ELR (cell line): ENCODE measurements at places on chromosomes 1 and 21.

- DNase-seq = no peak
Measured at GRCh38 chr1:228809621-228810394, 74.5 kb downstream of the RHOU start.

DNA sequence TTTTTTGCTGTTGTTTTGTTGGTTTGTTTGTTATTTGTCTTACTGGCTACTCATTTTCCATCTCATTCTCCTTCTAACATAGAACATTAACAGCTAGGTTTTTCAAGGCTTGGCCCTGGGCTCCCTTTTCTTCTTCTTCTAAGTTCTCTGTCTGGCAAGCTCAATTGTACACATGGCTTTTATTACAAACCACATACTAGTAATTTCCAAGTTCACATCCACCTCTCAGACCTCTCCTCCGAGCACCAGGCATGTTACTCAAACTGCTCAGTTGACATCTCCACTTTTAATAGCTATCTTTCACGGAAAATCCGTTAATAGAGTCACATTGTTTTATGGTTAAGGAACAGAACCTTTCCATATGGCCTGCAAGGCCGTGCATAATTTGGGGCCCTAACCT is 736.9 kb upstream of the ADAMTS5 start:
- DNase-seq = no peak

GRCh38 chr1:236997882-236998281 is 6.4 kb downstream of the MT1HL1 start:
- DNase-seq = no peak

DNA sequence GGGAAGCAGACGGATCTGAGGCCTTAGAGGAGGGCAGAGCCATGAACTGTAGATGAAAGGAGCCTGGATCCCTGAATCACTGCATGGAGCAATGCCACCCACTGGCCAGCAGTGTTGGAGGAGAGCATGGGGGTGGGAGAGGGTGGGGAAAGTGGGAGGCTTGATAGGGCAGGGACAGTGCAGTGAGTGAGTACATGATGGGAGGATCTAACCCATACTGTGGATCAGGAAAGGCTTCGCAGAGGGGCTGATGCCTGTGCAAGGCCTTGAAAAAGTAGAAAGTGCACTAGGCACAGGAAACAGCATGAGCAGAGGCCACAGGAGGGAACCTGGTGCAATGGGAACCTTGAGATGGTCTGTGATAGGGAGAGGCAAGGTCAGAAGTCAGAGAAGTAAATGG is 391.9 kb downstream of the PTPRU start:
- DNase-seq = no peak

DNA sequence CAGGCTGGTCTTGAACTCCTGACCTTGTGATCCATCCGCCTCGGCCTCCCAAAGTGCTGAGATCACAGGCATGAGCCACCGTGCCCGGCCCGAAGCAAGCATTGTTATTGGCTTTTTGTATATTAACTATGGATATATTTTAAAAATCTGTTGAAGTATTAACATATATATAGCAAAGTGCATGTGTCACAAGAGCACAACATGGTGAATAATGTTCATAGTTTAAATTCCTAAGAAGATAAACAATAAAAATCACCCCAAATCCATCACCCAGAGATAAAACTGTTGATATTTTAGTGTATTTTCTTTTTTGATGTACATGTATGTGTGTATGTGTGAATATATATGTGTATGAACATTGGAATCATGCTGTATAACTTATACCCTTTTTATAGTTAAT is 9.1 kb upstream of the FOXE3 start:
- DNase-seq = peak; percentile 46

DNA sequence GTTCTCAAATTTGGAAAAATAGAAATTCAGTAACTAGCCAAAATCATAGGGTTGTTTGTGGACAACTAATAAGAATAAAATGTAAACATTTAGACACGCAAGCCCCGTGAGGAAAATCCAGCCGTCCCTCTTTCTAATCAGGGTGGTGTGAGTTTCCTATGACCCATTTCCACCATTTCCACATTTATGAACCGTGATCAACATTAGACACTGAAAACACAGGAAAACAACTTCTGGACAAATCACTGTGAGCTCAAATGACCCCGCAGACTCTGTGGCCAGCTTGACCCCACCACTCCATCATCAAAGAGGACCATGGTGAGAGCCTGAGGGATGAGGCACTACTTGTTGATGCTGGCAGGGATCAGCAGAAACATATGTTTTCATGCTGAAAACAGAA is 101.0 kb downstream of the SIM2 start:
- DNase-seq = no peak

DNA sequence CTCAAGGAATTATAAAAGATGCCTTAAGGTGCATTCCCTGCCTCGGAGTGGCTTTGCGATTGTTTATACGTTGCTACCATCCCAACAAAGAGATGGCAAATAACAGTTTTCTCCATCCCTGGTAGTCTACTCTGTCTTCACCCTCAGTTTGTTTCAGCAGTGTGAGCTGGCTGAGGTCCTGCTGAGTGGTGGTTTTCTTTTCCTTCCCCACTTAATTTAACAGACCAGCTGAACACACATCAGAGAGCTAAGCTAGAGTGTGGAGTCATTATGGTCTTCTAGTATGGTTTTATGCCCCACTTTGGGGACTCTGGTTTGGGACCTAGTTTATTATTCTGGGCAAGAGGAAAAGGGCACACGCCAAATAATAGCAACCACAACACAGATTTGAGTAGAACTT is 2.2 kb downstream of the PIGV start:
- DNase-seq = no peak

DNA sequence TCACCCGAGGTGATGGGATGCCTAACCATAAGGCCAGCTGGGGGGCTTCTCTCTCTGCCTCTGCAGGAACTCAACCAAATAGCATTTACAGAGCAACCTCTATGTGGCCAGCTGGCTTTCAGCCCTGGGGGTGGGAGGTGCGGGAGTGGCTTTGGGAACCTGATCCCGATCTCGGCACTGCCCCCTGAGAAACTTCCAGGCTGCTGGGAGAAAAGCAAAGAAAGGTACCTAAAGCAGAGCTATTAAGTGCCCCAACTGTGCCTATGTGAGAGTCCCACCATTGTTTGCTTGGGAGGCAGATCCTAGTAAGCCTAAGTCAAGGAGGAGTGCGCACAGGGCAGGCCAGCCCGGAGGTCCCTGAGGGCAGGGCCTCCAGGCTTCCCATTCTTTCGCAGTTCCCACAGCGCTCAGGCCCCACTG is 7.0 kb downstream of the KRTCAP2 start:
- no peak for DNase-seq

GRCh38 chr1:38534473-38534823 is 325.1 kb downstream of the RRAGC start:
- DNase-seq = no peak

GRCh38 chr1:27574871-27575831 is 28.8 kb downstream of the AHDC1 start:
- peak; percentile 83 for DNase-seq

DNA sequence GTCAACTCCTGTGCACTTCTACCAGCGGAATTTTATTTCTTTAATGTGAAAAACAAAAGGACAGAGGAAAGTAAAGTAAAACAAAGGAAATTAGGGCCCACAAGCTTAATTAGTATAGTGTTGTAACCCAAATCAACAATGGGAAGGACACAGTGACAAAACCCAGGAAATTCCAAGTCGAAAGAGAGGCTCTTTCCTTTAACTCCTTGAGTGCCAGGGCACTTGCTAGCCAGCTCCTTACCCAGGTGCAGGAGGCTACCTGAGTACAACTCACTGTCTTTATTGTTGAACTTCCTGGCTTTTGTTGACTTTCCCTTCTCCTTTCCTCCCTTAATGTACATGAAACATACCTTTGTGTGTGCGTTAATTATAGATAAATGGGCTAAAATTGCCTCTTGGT is 55.0 kb downstream of the PEX14 start:
- DNase-seq = no peak

DNA sequence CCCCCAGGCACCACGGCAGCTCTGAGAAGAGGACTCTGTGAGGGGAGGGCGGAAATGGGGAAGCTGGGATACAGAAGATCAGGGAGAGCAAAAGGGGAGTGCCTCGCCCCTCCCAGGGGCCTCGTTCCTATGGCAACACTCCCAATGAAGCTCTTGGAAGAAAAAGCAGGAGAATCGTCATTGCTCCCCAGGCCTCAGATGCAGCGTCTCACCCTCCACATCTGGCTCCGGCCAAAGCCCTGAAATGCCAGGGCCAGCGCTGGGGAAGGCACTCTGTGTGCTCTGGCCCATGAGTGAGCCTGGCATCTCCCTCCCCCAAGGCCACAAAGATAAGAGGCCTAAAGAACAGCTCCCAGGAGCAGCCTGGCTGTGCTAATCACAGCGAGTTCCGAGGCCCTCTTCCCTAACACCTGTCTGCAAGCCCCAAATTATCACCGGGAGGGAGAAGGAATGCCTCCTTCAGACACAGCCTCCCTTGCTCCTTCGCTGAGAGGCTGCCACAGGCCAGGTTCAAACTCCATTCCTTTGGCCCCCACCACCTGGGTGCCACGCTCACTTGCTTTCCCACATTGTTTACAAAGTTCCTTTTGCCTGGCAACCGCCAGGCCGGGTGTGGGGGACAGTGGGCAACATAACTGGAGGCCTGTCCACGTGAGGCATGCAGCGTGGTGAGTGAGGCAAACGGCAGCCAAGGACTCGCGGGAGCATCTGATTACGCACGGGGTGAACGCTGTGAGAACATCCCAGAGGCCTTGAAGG is 27.8 kb downstream of the ECE1 start:
- DNase-seq = peak; percentile 83

- no peak for DNase-seq
Measured at GRCh38 chr1:56433056-56433577, 146.2 kb downstream of the PLPP3 start.

- no peak for DNase-seq
Measured at GRCh38 chr1:2025491-2025981, 6.4 kb downstream of the GABRD start.

- DNase-seq = peak; percentile 59
Measured at GRCh38 chr1:46301808-46302640, 1.4 kb downstream of the LRRC41 start.

DNA sequence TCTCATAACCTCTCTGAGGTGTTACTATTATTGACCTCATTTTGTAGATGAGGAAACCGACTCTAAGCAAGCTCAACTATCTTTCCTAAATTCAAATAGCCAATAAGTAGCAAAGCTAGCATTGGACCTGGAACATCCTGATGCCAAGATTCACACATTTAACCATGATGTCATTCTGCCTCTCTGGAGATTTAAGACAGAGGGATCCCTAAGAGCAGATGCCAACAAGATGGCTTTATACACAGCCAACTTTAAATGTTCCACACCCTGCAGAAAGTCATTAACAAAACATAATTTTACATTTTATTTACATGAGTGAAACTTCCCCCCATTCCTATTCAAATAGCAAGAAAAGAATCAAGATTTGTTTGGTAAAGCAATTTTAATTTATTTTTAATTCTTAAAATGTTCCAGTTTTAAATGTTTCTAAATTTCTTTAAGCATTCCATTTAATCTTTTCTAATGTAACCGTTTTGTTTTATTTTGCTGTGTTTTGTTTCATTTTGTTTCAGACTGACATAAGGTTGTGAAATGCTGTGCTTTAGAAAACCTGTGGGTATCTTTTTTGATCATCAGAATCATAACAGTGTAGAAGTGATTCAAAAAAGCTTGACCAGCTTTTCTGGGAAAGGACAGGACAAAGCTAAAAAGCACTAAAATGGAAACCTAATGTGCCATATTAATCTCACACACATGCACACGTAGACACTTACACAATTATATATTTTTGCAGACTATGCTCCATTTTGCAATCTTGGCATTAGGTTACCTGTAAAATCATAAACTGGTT is 7.6 kb upstream of the VAV3 start:
- DNase-seq = no peak

DNA sequence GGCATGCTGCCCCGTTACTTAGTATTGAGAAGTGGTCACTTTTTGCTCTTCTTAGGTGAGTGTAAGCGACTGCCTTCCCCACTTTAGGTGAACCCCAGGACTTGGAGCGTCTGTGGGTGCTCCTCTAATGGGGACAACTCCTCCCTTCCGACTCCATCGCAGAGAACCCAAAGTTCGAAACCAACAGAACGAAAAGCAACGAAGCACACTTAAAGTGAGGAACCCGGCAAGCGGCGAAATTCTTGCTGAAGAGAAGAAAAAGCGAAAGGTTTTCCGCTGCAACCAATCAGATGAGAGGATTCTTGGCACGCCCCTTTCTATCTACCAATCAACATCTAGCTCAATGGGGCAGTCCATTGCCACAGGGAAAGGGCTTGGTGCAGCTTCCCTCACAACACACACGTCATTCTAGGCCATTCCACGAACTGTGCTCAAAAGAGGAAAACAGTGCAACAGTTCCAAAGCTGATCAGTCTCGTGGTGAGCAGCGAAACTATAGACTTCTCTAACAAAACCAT is 709 bp upstream of the SUCO start:
- peak; percentile 98 for DNase-seq

DNA sequence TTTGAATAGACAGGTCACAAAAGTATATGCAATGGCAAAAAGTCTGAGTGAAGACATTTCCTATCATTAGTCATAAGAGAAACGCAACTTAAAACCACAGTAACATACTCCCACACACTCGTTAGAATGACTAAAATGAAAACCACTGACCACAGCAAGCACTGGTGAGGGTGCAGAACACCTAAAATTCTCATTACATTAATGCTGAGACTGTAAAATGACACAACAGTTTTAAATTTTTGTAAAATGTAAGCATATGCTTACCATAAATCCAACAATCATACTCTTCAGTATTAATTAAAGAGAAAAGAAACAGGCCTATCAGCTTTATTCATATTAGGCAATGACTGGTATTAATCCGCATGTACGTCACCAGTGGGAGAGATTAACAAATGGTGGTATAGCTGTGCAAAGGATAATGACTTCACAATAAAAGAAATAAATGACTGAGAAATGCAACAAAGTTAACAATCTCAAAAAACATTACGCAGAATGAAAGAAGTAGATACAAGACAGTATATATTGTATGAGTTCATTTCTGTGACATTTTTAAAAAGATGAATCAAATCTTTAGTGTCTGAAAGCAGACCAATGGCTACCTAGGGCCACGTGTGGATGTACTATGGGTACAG is 253.5 kb downstream of the AKT3 start:
- peak; percentile 94 for DNase-seq

DNA sequence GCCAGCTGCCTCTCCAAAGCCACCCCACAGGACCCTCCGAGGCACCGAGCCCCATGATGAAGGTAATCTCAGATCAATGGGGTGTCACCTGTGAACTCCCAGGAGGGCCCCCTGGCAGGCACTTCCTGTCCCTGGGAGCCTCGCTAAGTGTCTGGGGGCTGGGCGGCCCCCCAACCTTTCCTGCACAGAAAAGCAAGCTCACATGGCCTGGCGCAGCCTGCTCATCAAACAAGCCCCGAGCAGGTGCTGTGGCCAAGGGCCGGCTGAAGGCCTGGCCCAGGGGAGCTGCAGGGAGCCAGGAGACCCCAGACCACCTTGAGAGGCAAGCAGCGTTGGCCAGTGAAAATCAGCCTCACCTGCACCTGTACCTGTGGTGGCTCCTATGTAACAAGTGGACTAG is 2.9 kb downstream of the RIPK4 start:
- no peak for DNase-seq

- DNase-seq = no peak
Measured at GRCh38 chr1:162996261-162996660, 72.9 kb upstream of the RGS4 start.

GRCh38 chr1:162256287-162256686 is 120.4 kb downstream of the SPATA46 start:
- no peak for DNase-seq

- no peak for DNase-seq
Measured at GRCh38 chr1:173103006-173103405, 52.3 kb upstream of the TNFSF18 start.
